Glutamatergic neuron (in vitro differentiated cells): ENCODE measurements at places on chromosomes 16 and 17. TPM values are rescaled to one million over a fixed set of nuclear protein-coding genes. Genes with fewer than 3 reads are reported as not detected.

CCDC78 gene
- total RNA-seq: 18.9 TPM

NUDT7 gene
- 3.0 TPM for total RNA-seq

LPO gene
- total RNA-seq: not detected

KRT28 gene
- not detected for total RNA-seq

CLEC18A gene
- total RNA-seq: 2.5 TPM

TM4SF5 gene
- total RNA-seq: not detected

ACSM2A gene
- total RNA-seq: not detected

DNAH2 gene
- total RNA-seq: 0.07 TPM

TMEM92 gene
- total RNA-seq: not detected

RPRML gene
- 4.5 TPM for total RNA-seq

DNA sequence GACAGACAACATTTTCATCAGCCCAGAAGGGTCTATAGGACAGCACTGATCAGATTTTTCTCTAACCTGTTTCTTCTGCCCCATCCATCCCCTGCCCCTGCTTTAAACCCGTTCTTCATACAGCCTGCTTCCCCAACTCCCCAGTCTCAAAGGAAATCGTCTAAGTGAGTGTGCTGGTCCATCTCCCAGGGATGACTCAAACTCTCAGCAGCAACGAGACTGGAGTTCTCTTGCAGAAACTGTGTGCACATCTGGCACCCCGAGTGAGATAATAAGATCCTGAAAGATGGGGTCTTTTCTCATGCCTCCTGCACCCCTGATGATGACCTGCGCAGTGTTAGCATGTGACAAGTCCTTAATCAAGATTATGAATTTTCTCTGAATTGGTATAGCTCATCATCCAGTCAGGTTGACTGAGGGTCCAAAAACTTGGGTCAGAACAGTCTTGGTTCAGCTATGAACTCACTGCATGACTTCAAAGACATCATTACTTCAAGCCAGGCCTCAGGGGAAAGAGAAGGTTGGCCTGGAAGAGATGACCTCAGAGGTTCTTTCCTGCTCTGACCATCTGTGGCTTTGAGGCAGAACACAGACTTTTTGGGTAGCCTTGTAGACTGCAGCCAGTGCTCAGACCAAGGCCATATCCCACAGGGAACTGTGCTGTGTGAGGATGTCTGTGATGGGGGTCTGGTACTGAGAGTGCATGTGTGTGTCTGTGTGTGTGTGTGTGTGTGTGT is 117.9 kb downstream of the SPACA3 start:
- DNase-seq: no peak

GRCh38 chr16:1906055-1906845 is 12.0 kb downstream of the HS3ST6 start:
- no peak for DNase-seq

- peak; percentile 39 for DNase-seq
These were observed 99.7 kb downstream of the CDH8 start for GRCh38 chr16:61936522-61936921.

DNA sequence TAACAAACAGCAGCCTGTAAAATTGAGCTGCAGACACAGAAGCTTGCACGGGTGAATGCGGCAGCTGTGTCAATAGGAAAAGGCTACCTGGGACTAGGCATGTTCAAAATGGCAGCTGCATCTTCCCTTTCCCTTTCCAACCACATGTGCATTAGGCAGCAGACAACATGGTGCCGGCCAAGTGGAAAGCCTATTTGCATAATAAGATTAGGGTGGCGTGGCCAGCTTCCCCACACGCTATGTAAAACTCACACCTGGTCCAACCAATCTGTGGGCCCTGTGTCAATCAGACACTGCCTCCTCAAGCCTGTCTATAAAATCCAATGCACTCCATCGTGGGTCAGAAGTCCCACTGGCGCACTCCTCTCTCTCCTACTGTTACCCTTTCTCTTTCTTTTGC is 61.0 kb upstream of the RBBP6 start:
- no peak for DNase-seq

- no peak for DNase-seq
These were observed at the start of gene MYH1 for GRCh38 chr17:10518271-10519037. MYH1 (minus strand) TSS chr17:10518542; CDS start chr17:10516642, 1,900 bp downstream.

DNA sequence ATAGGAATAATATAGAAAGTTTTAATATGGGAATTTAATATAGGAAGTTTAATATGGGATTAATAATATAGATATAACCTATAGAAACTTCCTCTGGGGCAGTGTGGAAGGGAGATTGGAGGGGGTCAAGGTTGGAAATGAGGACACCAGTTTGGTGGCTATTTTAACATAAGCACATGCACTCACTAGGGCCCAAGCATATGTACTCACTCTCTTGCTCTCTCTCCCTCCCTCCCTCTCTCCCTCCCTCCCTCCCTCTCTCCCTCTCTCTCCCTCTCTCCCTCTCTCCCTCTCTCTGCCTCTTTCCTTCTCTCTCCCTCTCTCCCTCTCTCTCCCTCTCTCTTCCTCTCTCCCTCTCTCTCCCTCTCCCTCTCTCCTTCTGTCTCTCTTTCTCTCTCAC is 528.1 kb downstream of the NPIPA7 start:
- DNase-seq: no peak

DNA sequence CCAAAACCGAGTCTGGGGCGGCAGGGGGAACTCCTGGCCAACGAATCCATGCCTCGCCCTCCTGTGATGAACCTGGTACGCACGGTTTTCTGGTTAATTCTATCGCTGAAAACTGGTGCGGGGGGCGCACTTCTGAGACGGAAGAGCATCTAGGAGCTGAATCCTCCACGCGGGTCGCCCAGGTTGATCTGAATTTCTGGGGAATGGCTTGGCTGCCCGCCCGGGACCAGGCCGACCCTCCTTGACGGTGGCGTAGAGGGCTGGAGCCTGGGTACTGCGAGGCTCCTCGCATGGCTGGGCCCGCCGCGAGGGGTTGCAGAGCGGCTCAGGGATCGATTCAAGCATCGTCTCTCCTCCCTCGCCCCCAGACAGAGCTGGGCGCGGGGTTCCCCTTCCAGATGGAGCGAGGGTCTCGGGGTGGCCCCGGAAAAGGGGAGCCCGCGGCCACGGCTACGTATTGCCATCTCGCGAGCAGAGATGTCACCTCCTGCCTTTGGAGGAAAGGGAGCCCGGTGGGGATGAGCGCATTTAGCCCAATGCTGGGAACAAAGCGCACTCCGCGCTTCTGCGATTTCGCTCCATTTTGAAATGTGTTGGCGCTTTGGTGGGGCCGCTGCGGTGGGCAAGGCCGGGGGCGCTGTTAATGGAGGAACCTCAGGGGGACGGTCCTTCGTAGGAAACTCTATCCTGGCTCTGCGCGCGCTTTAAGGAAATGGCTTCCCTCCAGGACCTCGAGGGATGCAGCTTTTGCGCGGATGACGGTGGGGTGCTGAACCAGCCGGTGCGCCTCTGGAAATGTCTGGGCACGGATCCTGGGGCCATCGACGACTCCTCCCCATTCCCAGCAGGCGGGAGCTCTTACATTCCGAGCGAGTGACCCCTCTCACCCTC is 2.7 kb downstream of the MAPT start:
- peak; percentile 60 for DNase-seq

DNA sequence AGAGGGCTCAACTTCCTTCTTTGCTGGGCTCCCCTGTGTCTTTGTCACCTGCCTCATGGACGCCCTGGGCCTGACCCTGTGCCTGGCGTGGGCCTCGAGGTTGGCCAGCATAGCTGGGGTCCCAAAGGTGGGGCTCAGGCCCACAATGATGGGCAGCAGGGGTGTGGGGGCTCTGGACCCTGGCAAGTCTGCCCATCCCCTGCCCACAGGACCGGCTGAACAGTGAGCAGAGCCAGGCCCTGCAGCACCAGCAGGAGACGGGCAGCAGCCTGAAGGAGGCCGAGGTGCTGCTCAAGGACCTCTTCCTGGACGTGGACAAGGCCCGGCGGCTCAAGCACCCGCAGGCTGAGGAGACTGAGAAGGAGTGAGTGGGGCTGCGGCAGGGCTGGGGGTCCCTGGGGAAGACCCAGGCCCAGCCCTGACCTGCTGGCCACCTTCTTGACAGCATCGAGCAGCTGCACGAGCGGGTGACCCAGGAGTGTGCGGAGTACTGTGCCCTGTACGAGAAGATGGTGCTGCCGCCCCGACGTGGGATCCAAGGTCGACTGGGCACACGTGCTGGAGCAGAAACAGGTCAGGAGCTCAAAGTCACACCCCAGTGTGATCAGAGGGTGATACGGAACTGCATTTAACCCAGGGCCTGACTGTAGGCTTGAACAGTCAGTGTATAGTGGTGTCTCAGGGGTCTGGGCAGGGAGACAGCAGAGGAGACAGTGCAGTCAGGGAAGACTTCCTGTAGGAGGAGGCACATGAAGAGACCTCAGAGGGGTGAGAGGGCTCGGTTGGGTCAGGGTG is 3.8 kb downstream of the EVPLL start:
- DNase-seq: no peak

- DNase-seq: peak; percentile 75
These were observed 13.1 kb upstream of the MSI2 start for GRCh38 chr17:57243171-57243622.

DNA sequence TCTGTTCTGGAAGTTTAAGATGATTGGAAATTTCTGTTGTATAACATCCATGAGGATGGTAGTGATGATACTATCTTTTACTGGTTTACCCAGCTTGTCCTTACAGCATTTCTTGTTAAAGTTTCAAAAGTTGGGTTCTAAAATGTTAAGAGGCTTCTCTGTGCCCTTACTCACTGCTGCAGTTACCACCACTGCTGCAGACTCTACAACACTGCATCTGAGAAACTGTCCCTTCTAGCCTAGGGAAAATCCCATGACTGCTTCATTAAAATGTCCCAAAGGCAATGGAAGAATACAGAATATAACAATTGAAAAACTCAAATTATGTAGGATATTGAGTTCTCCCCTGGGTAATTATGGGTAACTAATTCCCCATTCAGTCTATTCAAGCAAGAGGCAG is 3.8 kb upstream of the NSRP1 start:
- no peak for DNase-seq

GRCh38 chr16:23642246-23642774 is 1.0 kb downstream of the DCTN5 start:
- no peak for DNase-seq
